Activated CD4-positive, alpha-beta T cell treated with anti-CD3 and anti-CD28 coated beads for 36 hours (primary cell): ENCODE measurements at places on chromosomes 4 and X.

DNA sequence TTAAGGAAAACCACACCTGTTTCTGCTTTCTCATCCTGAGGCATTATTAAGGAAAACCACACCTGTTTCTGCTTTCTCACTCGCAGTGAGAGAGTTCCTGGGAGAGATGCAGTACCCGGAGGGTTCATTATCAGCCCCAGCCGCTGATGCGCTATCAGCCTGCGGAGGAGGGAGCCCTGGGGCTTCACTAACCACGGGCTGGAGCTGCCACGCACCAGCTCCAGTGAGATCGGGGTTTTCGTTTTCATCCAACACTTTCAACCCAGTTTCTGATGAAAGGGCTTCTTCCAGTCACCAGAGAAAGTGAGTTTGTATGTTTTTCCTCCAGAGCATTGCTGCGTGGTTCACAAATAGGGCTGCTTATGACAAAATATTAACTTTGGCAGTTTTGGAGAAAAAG lies 93.2 kb upstream of the PRKX start:
- DNase-seq = no peak

GRCh38 chr4:165631912-165632311 lies 241.1 kb upstream of the TLL1 start:
- DNase-seq = no peak

GRCh38 chrX:123093792-123094191 lies 90.3 kb upstream of the GRIA3 start:
- no peak for DNase-seq

- peak; percentile 8 for DNase-seq
Measured at GRCh38 chr4:113300471-113300928, 251.0 kb downstream of the ANK2 start.

- no peak for DNase-seq
Measured at GRCh38 chrX:9681422-9681821, 84.2 kb downstream of the GPR143 start.

DNA sequence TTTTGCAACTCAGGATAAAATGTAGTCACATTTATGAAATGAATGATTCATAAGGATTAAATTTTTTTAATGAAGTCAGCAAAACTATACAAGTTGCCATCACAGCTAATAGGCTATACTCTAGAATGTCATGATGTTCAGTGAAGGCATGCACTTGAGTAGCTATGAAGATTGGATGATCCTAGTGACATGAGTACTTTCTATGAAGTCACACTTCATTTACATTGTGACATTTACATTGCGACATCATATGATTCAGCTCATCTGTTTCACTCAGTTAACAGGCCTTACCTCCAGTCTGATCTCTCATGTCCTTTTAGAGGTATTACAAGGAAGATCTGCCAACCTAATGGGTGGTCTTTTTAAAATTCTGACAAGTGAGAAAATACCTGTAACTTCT lies 82.7 kb upstream of the FGF13 start:
- DNase-seq = no peak

DNA sequence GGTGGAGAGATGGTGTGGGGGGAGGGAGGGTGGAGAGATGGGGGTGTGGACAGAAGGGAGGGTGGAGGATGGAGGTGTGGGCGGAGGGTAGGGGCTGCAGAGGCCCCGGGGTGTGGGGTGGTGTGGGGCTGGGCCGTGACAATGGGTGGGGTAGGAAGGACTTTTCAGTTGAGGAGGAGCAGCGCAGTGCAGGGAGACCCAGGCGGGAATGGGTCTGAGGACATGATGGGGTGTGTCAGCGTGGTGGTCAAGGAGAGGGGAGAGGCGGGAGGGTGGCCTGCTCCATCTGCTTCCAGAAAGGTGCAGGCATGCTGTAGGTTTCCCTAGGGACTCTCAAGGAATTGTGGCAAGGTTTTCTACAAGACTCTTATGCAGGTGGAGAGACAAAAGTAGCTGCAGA lies 48.9 kb downstream of the RGS12 start:
- no peak for DNase-seq

DNA sequence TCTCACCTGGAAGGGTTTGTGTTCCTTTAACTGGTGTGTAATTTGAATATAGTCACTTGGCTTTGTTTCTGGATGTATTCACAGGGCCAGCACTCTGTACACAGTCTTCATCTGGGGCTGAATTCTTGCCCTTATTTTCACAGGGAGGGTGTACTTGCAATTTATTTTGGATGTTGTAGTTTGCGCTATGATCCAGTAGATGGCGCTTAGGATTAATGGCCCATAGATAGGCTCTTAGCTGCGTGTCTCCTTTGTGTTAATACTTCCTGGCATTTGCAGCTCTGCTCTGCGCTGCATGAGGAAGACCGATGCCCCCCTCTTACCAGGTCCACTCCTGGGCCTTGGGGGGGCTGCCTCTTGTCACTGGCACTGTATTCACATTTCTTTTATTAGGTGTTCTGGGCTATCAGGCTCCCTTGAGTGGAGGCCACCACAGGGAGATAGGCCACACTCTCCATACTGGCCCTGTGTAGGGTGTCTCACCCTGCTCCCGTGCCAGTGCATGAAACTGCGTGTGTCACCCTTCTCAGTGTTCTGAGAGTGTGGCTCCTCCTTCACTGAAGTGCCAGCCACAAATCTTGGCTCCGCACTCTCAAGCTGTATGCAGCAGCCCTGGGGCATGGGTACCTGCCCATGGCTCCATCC lies 562.2 kb downstream of the ZIC3 start:
- DNase-seq = peak; percentile 7

GRCh38 chrX:17563076-17563475 lies 174.2 kb upstream of the SCML1 start:
- DNase-seq = no peak

DNA sequence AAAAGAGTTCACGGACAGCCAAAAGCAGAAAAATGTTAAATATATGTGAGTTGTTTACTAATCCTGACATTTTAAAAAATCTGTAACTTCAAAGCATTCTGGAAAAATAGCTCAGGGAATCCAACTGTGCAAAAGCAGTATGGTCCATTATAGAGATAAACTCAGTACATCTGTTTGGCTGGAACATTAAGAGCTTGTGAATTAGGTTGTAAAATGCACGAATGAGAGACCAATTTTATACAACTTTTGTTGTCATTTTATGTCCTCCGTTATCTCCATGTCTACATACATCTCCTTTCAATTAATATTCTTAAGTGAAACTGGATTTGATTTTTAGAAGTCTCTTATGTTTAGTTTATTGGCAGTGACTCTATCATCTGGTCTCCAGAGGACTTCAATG lies 367.0 kb upstream of the ATOH1 start:
- no peak for DNase-seq

DNA sequence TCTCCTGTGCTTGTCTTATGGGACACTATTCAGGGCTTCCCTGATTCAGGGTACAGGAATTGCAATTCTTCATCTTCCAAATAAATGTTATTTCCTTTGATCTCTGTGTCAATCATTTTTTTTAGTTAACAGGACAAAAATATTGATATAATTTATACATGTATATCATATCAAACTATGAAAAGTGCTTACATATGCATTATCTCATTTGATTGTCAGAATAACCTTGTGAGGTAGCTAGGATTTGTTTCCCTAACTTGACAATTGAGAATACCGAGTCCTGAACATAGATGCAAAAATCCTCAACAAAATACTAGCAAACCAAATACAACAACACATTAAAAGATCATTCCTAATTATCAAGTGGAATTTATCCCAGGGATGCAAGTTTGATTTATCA lies 11.5 kb upstream of the SERPINA7 start:
- no peak for DNase-seq

GRCh38 chr4:7153711-7154110 lies 38.6 kb upstream of the SORCS2 start:
- DNase-seq = no peak

GRCh38 chr4:173318240-173318639 lies 15.9 kb downstream of the HMGB2 start:
- DNase-seq = no peak

DNA sequence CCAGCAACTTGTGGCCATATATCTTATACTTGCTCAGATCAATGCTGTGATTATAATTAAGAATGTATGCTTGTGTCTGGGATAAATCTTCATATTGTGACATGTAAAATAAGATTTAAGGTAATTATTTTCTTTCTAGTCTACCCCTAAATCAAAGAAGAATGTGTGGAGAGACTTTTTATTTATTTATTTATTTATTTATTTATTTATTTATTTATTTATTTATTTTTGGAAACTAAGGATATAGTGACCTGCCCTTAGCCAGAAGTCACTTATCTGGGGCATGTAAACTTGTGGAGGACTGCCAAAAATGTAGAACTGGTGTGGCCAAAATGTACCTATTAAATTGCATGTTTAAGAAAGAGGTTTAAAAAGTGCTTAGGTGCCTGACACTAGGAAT lies 144.3 kb downstream of the BEND2 start:
- no peak for DNase-seq

DNA sequence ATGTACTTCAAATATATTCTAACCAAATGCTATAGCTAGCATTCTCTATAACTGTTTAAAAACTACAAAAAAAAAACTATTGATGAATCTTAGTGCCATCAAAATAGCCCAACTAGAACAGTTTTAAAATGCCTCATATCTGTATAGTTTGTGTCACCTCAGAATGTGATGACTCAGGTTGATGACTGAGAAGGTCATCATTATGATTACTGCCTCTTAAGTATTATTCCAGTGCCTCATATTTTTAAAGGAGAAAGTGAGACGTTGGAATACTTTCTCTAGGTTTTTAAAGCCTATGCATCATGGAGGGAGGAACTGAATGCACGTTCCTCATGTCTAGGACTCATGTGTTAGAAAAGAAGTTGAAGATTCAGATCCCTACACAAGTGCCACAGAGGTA lies 88.2 kb downstream of the TMA16 start:
- DNase-seq = no peak

DNA sequence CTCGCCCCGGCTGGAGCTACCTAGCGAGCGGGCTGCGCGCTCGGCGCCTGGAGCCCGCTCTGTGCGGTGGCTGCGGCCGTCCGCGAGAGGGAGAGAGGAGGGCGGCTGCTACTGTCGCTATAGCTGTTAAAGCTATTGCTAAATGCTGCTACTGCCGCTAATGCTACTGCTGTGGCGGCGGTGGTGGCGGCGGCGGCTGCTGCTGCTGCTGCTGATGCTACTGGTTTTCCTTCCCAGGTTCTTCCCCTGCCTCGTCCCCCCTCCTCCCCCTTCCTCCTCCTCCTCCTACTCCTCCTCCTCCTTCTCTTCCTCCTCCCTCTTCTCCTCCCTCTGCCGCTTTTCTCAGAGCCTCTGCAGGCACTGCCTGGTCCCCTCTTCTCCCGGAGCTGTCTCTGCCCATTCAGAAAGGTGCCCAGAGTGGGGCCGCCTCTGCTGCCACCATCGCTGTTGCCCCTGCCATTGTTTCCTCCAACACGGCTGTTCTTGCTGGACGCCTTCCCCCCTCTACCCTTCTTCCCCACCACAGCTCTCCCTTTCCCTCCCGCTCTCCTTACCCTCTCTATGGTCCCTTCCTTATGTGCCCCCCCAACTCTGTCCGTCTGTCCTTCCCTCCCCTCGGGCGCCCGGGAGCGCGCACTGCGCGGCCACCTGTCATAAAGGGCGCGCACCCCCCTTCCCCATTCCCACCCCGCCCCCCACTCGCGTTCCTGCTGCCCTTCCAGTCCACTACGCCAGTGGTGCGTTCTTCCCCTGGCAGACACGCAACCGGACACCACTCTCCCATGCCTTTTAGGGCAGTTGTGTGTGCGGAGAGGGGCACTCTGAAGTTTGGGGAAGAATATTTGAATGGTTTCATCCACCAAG lies at the start of gene NEXMIF:
Gene NEXMIF, minus strand, starts transcription at position 228 of the 864 bp plus-strand sequence.
- DNase-seq = peak; percentile 60

DNA sequence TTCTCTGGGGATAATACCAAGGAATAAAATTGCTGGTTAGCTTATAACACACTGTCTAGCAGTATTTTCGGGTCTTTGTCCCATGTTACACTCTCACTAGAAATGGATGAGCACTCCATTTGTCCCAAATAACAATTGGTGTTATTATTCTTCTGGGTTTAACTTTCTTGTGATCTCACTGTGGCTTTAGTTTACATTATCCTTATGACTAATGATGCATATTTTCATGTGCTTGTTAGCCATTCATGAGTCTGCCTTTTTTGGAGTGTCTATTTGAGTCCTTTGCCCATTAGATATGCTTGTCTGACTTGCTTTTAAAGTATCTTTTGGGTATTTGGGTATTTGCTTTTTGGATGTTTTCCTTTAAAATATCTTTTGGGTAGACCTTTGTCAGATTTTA lies 372.9 kb upstream of the TENM3 start:
- DNase-seq = no peak

- no peak for DNase-seq
Measured at GRCh38 chrX:138519296-138519695, 192.2 kb downstream of the FGF13 start.

DNA sequence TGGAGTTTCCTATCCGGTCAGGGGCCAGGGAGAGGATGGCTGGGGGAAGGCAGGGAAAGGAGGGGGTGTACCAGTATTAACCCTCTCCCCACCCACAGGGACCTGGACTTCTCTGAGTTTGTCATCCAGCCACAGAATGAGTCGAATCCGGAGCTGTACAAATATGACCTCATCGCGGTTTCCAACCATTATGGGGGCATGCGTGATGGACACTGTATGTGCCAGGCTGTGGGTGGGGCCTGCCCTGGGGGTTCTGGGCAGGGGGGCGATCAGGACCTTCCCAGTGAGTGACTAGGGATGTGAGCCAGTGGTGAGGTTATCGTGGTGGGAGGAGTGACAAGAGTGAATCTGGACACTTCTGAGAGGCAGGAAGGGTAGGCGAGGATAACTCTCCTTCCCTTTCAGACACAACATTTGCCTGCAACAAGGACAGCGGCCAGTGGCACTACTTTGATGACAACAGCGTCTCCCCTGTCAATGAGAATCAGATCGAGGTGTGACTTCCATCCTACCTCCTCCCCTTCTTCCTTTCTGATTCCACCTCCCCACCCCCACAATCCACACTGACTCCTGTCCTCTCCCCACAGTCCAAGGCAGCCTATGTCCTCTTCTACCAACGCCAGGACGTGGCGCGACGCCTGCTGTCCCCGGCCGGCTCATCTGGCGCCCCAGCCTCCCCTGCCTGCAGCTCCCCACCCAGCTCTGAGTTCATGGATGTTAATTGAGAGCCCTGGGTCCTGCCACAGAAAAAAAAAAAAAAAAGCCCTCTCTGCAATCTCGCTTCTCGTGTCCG lies 14.6 kb downstream of the USP11 start:
- DNase-seq = peak; percentile 30

GRCh38 chrX:12791257-12792228 lies at the start of gene PRPS2:
TSS of gene PRPS2 (plus strand) at chrX:12791412. CDS start at chrX:12791498, 86 bp downstream.
- peak; percentile 83 for DNase-seq

DNA sequence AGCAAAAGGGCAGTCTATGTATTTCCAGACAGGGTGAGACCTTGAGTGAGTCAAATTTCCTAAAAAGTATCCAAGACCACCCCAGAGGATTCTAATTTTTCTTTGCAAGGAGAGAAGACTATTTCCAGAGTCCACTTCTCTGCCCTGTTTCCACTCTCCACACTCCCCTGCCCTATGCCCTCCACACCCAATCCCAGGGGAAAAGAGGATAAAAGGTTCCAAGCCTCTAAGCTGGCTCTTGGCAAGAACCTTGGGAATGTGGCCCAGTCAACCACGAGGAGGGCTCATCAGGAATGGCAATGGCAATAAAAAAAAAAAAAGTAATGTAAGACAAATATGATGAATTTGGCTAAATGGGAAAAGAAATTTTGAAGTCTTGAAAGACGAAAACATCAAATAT lies 65.9 kb downstream of the SRPX start:
- DNase-seq = no peak

GRCh38 chr4:107519053-107519452 lies 201.0 kb downstream of the PAPSS1 start:
- DNase-seq = peak; percentile 10

GRCh38 chrX:150205011-150205410 lies 158.1 kb upstream of the MAMLD1 start:
- no peak for DNase-seq

- DNase-seq = no peak
Measured at GRCh38 chrX:12987340-12987739, 12.4 kb downstream of the TMSB4X start.

- DNase-seq = no peak
Measured at GRCh38 chrX:151771726-151772125, 37.2 kb downstream of the CNGA2 start.
